ENCODE measurements at places on chromosomes 12 and 14. TPM values are rescaled to one million over a fixed set of nuclear protein-coding genes. Genes with fewer than 3 reads are reported as not detected.

SLC2A14 gene
- total RNA-seq: 4.6 TPM

LYZ gene
- total RNA-seq: not detected

TESPA1 gene
- 95.8 TPM for total RNA-seq

NCAPD2 gene
- total RNA-seq: 276 TPM

POP5 gene
- 51.5 TPM for total RNA-seq

RFLNA gene
- total RNA-seq: not detected

PLCZ1 gene
- total RNA-seq: not detected

CLEC1B gene
- not detected for total RNA-seq

ACRBP gene
- total RNA-seq: 2.8 TPM

SERPINA4 gene
- total RNA-seq: not detected

CD69 gene
- 91.1 TPM for total RNA-seq

RFX4 gene
- total RNA-seq: not detected

HOXC9 gene
- not detected for total RNA-seq

LBHD2 gene
- not detected for total RNA-seq

ARMH4 gene
- total RNA-seq: 0.14 TPM

MYF6 gene
- total RNA-seq: not detected

C12orf56 gene
- total RNA-seq: not detected

SPTB gene
- 0.66 TPM for total RNA-seq

DNA sequence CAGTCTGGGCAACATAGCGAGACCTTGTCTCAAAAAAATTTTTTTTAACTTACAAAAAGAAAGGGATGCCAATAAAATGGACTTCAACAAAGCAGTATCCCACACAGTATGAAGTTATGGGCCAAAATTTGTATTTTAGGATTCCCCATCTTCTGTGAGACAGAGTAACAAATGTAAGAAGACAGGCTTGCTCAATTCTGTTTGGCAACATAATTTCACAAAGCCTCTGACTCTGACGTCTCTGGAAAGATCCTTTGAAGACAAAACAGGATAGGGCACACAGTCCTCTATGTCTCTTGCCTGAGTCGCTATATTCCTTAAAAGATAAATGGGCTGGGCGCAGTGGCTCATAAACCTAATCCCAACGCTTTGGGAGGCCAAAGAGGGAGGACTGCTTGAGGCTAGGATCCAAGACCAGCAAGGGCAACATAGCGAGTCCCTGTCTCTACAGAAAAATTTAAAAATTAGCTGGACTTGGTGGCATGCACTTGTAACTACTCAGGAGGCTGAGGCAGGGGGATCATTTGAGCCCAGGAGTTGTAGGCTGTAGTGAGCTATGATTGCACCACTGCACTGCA lies 1.1 kb upstream of the HOMEZ start:
- no peak for DNase-seq

DNA sequence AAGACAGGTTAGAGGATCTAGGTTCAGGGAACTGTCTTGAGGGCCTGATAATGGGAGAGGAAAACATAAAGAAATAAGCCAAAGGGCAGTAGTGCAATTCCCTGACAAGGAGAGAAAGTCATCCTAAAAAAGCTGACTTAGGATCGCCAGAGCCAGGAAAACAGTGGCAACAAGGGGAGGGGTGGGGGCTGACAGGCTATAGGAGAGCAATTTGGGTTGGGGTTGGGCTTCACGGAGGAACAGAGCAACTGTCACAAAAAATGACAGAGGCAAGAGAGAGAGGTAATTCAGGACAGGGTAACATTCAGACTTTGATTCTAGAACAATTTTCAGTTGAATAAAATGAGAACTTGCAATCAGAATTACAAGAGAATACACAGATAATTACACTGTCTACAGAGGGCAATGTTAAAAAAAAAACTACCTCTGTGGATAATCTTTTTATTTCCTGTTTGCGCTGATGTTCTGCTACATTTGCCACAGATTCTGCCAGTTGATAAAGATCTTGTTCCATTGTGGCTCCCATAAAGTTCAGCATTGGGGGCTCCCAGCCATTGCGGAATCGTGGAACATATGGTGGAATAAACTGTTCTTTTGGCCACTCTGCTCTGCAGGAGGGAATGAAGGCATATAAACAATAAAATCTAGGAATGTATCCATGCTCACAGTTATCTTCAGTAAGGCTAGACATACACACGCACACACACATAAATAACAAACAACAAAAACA lies 138.6 kb downstream of the EPS8 start:
- no peak for DNase-seq

DNA sequence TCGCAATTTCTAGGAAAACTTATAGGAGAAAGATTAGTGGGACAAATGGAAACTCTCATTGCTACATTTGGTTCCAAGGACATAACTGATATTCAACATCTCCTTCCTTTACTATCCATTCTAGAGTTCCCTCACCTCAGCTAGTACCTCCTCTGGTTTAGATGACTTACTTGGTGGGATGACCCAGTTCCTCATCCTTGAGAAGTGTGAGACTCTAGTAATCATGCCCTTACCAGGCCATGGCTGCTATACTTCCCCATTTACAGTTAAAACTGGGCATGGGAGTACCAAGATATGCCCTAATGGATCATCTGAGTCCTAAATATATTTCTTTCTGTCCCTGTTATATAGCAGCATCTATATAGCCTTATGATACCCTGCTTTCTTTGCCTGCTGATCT lies 58.1 kb downstream of the IFT81 start:
- no peak for DNase-seq

DNA sequence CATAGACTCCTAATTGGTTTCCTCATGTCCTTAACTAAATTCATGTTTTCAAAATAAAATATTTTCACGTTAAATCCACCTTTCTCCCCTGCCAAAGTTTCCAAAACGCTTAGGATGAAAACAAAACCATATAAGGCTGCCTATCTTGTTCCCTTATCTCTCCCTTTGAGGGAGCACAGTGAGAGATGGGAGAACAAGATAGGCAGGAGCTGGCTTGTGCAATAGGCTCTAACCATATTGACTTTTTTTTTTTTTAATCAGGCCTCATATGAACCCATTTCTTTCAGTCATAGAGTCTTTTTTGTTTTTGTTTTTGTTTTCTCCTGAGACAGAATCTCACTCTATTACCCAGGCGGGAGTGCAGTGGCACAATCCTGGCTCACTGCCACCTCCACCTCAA lies 184.9 kb downstream of the NRXN3 start:
- no peak for DNase-seq

DNA sequence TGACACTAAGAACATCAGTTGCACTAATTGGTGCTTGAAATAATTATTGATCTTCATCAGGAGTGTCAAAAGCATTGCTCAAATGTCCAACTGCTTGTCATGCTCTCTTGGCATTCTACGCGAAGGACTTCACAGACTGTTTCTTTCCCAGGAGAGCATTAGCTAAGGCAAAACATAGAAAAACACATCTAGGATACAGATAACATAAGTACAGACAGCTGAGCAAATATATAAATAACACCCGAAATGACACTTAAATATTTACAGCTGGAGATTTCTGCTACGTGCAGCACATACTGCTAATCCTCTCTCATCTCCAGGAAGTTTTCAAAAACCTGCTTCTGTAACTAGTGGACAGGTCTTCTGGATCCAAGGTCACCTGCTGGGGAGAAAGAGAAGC lies 120.0 kb upstream of the PRMT8 start:
- DNase-seq: no peak

DNA sequence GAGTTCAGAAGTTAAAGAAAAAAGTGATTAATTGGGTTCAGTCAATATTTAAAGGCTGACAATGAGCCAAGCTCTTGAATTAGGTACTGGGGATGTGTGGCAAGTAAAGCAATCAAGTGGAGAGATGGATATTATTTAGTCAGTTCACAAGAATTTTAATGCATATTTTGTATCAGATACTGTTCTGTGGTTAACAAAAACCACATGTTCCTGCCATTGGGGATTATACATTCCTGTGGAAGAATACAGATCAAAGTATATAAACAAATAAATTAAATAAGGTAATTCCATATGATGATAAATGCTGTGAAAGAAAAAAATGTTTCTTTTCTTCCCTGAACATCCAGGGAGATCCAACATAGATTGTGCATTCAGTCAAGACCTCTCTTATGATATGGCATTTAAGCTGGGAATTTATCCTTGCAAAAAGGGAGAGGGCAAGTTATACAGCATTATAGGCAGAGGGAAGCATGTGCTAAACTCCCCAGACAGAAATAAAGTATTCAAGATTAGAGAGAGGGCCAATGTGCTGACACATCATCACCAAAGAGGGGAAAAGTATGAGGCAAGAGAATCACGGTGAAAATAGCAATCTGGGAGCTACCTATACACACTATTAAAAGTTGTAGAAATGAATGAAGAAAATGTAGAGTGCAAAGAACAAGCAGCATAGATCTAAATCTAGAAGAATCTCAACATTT lies 17.6 kb upstream of the A2M start:
- no peak for DNase-seq

GRCh38 chr12:113933201-113933786 lies 32.8 kb downstream of the RBM19 start:
- no peak for DNase-seq

DNA sequence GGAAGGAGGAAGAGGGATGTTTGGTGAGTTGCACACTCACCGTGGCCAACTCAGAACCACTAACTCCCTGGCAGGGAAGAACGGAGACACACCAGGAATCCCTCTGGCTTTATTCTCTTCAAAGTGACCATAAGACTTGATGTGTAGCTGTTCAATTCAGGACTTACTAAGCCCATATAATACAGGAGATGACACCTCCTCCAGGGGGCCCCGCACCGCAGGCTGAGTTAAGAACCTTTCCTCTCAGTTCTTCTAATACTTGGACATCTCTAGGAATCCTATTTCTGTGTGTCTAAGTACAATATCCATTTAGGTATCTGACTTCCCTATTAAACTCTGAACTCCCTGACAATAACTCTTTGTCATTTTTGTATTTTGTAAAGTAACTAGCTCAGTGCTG lies 49.5 kb downstream of the DCAF4 start:
- no peak for DNase-seq

DNA sequence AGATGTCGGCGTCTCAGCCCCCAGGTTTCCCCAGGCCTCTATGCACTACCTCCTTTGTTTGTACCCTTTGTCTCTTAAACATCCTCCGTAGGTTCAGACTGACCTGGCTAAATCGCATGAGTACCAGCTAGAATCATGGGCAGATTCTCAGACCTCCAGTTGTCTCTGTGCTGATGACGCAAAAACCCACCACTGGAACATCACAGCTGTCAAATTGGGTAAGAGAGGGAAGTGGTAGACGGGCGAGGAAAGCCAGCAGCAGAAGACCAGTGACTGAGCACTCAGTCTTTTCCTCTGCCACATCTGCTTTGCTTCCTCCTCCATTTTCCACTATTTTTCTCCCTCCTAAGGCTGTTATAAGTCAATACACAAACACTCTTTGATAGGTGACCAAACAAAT lies 29.7 kb downstream of the A2ML1 start:
- no peak for DNase-seq

DNA sequence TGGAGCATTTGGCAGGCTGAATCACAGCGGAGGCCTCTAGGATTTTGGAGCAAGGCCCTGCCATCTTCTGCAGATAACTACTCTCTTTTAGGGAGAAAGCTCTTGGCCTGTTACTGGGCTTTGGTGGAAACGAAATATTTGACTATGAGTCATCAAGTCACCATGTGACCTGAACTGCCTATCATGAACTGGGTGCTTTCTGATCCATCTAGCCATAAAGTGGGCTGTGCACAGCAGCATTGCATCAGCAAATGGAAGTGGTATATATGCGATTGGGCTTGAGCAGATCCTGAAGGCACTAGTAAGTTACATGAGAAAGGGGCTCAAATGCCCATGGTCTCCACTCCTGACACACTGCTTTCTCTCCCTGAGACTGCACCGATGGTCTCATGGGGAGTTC lies 21.1 kb downstream of the GYS2 start:
- no peak for DNase-seq

- DNase-seq: no peak
Measured at GRCh38 chr14:92964124-92965109, 41.5 kb downstream of the CHGA start.

GRCh38 chr12:100795800-100796179 lies 1.2 kb downstream of the ANO4 start:
- no peak for DNase-seq

DNA sequence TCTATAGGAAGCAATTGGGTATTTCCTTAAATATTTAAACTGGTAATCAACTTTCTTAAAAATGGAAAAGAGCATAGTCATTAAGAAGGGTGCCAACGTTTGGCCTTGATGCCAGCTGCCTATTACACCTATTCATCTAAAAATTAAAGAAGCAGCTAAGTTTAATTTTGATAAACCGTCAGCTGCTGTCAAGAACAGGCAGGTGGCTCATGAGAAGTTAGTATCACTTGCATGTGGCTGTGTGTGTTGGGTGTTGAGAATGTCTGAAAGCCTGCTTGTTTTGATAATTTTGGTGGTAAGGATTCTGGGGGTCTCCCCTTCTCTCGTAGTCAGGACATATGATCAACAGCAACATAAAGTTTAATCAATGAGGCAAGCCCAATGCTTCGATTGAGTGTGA lies 6.5 kb downstream of the GLRX5 start:
- DNase-seq: no peak

DNA sequence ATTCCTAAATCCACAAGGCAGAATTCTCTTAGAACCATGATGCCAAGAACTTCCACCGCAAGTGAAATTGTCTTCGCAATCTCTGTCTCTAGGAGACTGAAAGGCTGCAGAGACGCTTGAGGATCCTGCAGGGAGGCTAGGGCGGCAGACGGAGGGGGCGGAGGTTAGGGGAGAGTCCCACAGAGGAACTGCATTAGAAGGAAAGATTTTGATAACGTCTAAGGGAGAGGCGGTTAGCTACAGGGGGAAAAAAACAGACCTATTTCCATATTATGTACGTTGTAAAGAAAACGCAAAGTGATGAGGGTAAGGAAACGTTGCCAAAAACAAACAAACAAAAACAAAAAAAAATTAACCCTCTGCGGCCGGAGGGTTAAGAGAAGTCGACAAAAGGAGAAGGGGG lies 595 bp downstream of the KLHL28 start:
- peak; percentile 54 for DNase-seq

DNA sequence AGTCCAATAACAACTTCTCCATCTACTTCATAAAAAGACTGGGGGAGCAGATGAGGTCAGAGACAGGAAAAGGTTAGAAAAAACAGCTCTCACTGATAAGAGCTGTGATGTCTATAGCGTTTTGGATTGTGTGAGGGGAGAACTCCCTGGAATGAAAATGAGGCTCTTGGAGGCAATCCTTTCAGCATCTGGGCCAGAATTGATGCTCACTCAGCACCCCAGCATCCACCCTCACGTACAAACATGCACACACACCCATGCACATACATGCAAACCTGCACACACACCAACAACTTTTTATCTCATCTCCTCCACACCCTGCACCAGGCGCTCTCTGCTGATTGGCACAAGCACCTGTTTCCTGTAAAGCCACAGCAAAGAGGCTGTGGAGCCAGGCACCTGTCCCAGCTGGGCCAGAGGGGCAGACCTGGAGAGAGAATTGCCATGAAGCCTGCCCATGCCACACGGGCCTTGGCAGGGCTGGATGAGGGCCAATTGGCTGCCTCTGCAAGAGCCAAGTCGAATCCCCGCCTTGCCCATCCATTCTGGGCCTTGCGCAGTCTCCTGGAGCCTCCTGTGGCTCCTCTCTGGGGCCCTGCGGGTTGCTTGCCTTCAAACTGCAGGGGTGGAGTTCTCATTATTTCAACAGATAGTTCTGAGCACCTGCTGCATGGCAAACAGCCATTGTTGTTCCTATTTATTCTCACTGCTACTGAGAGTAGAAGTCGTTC lies 53.1 kb downstream of the SYNE3 start:
- DNase-seq: no peak

- DNase-seq: peak; percentile 64
Measured at GRCh38 chr14:56117765-56118610, at the start of gene PELI2. TSS of gene PELI2 (plus strand) at chr14:56118411. CDS start at chr14:56118661, 250 bp downstream.

GRCh38 chr12:95396849-95397468 lies 77.0 kb upstream of the METAP2 start:
- no peak for DNase-seq

- no peak for DNase-seq
Measured at GRCh38 chr12:79162147-79162772, 297.7 kb downstream of the SYT1 start.
